Endothelial cell (in vitro differentiated cells): ENCODE measurements at places on chromosomes 1 and 21.

- no peak for DNase-seq
- peaks cover 9% of the 10 kb centered on the region for H3K4me1 ChIP-seq
- H3K27ac ChIP-seq, result no peak overlapping the region
- peaks cover 4% of the 10 kb centered on the region for H3K27me3 ChIP-seq
Observed at GRCh38 chr1:7393136-7393535, 378.0 kb upstream of the VAMP3 start.

GRCh38 chr1:193771596-193771995 lies 585.2 kb upstream of the B3GALT2 start:
- no peak for DNase-seq
- H3K27ac ChIP-seq, result no peak overlapping the region
- peaks cover 2% of the 10 kb centered on the region for H3K4me1 ChIP-seq
- H3K4me3 ChIP-seq, result no peak overlapping the region
- peaks cover 3% of the 10 kb centered on the region for H3K36me3 ChIP-seq
- H3K27me3 ChIP-seq, result no peaks in the 10 kb centered on the region

GRCh38 chr1:169486281-169487051 lies 722 bp upstream of the SLC19A2 start:
- peaks cover 8% of the 10 kb centered on the region for H3K27me3 ChIP-seq
- no peaks in the 10 kb centered on the region for H3K36me3 ChIP-seq
- H3K4me1 ChIP-seq, result peaks cover 36% of the 10 kb centered on the region
- peak overlapping the region; percentile 99 for H3K27ac ChIP-seq
- no peak for DNase-seq
- H3K4me3 ChIP-seq, result peak overlapping the region; percentile 94

DNA sequence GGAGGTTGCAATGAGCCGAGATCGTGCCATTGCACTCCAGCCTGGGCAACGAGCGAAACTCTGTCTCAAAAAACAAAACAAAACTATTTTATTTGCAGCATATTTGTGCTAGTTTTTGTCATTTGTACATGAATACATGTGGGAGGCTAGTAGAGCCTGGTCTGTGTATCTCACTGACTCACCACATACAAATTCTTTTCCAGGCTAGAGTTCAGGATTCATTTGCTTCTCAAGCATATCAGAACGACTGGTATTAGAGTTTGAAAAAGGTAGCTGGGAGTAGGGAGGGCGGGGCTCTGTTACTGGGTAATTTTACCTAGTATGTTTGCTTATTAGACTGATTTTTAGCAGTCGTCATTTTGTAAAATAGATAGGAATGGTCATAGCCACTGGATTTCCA lies 4.5 kb upstream of the TOR3A start:
- H3K27me3 ChIP-seq, result peaks cover 6% of the 10 kb centered on the region
- no peaks in the 10 kb centered on the region for H3K36me3 ChIP-seq
- H3K27ac ChIP-seq, result no peak overlapping the region

DNA sequence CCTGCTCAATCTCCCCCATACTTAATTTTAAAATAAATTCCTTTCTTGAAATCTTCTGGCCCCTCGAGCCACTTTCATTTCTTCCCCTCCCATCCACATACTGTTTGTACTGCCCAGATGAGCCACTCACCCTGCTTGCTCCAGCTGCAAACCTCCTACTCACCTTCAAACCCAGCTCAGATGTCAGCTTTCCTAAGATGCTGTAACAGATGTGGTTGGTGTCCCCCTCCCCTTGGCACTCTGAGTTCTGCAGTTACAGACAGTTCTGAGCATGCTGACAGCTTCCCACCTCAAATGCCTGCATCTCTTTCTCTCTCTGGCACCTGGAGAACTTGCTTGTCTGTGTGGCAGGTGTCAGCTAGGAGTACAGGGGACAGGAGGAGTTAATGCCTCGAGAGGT lies 106.7 kb downstream of the PTPRU start:
- no peaks in the 10 kb centered on the region for H3K4me1 ChIP-seq
- H3K4me3 ChIP-seq, result no peak overlapping the region
- DNase-seq, result no peak
- no peaks in the 10 kb centered on the region for H3K36me3 ChIP-seq
- H3K27me3 ChIP-seq, result peaks cover 2% of the 10 kb centered on the region
- no peak overlapping the region for H3K27ac ChIP-seq

GRCh38 chr1:54846716-54847284 lies 40.2 kb downstream of the DHCR24 start:
- peaks cover 32% of the 10 kb centered on the region for H3K36me3 ChIP-seq
- H3K27ac ChIP-seq, result no peak overlapping the region
- H3K4me3 ChIP-seq, result no peak overlapping the region

GRCh38 chr1:63630238-63630637 lies 37.0 kb downstream of the PGM1 start:
- DNase-seq, result no peak
- no peaks in the 10 kb centered on the region for H3K27me3 ChIP-seq
- H3K4me1 ChIP-seq, result peaks cover 11% of the 10 kb centered on the region

DNA sequence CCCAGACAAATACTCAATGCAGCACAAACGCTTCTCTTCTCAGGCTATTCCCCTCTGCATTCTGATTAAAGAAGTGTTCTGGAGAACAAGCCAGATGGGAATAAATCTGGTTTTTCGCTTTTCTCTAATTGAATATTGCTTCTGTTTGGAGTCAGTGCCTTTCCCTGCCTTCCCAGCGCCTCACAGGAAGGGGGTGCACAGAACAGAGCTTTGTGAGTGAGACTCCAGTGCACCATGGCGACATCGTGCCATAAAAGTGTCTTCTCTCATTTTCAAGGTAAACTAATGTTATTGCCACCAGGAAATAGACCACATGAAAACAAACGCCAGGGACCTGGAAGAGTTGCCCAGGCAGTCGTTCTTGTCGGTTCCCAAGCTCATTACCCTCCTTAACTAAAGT lies 43.6 kb upstream of the SLC45A1 start:
- H3K4me1 ChIP-seq, result peaks cover 2% of the 10 kb centered on the region
- H3K27ac ChIP-seq, result no peak overlapping the region
- DNase-seq, result no peak
- no peaks in the 10 kb centered on the region for H3K36me3 ChIP-seq
- peaks cover 1% of the 10 kb centered on the region for H3K27me3 ChIP-seq

- no peak for DNase-seq
- H3K4me1 ChIP-seq, result no peaks in the 10 kb centered on the region
- H3K36me3 ChIP-seq, result no peaks in the 10 kb centered on the region
- H3K4me3 ChIP-seq, result no peak overlapping the region
Observed at GRCh38 chr21:16372586-16372985, 642.8 kb downstream of the USP25 start.

DNA sequence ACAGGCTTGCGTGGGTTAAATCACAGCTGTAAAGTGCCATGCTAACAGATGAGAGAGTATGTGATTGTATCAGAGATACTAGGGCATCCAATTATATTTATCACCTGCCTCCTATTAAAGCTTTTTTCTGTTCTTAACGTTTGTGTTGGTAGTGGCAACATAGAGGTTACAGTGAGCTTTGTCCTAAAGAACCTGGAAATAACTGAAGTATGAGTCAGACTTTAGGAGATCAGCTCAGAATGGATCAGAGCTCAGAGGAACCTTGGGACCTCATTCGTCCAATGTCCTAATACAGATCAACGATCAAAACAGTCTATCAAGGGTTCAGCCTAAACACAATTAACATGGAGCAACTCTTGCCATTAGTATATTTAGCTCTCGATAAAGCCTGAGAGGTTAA lies 81.0 kb downstream of the RGS7 start:
- no peak overlapping the region for H3K4me3 ChIP-seq
- H3K4me1 ChIP-seq, result no peaks in the 10 kb centered on the region
- no peak overlapping the region for H3K27ac ChIP-seq
- H3K36me3 ChIP-seq, result peaks cover 4% of the 10 kb centered on the region
- DNase-seq, result no peak

GRCh38 chr1:164654200-164654599 lies 95.2 kb downstream of the PBX1 start:
- H3K36me3 ChIP-seq, result no peaks in the 10 kb centered on the region
- peaks cover 4% of the 10 kb centered on the region for H3K27me3 ChIP-seq
- no peak for DNase-seq
- no peak overlapping the region for H3K4me3 ChIP-seq
